ENCODE measurements at places on chromosomes 1 and 21.

DNA sequence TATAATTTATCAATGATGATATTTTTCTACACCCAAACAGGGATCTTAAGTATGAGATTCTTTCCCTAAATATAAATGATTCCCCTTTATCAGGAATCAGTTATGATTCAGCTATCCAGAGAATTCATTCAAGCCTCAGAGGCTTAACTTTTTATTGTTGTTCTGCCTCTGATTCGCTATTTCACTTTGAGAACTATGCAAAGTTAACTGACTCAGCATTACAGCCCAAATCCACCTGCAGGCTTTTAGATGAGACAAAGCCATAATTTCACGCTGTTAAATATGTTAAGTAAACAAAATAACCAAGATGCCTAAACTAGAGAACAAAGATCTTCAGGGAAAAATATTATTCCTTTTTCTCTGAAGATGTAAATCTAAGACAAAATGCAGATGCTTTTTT lies 8.5 kb downstream of the SCYL3 start:
- DNase-seq, result no peak

DNA sequence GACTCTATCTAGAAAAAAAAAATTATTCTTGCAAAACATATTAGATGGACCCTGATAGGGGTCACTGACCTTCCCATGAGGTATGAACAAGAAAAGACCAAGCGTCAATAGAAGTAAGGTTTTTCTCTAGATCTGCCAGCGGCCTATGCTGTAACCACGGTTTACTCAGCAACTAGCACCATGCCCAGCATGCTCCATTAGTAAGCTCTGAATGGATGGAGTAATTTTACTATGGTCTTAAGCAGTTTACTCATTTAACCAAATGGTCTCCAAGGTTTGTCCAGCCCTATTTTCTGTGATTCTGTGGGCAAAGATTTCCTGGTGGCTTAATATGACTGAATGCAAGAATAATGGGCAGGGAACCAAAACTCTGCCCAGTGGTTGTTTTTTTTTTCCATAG lies 113.9 kb downstream of the ADSS2 start:
- DNase-seq, result no peak

DNA sequence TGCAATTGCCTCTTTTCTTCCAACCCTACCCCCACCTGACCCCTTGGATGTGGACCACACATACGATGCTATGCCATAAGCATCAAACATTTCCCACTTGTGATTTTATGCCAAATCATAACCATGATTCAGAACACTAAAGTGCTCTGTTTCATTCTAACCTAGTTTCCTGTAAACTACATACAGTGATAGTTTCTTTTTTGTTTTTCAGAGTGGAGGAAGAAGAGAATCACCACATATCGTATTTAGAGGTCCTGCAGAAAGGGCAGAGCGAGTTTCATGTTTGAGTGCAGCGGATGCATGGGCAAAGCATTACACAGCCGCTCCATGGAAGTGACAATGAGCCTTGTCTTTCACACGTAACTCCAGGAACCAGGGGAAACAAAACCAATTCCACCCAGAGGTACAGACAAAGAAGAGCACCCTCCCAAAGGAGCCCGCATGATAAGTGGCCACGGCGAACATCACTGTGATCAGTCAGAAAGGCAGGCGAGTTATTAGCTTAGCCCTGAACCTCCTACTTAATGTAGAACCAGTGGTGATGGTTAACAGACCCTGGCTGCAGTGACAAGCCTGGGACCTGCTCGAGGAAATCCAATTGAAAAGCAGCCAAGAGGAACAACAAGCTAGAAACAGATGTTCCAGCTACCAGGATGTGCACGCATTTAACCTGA lies 64.0 kb upstream of the ZNF281 start:
- DNase-seq, result no peak

DNA sequence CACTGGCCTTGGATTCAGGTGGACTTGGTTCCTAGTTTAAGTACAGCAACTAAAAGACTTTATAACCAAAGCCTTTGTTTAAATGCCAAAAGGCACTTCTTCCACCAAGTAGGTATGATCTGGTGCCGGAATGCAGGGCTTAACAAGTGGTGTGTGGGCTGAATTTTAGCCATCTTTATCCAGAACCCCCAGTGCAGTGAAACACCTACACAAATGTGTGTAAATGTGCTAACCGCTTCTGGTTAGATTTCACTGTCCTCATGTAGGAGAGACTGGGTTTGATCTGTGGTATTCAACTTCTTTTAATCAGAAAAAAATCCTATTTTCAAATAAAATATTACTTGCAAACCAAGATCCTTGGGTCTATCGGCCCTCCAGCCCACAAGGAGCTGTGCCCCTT lies 10.3 kb downstream of the SLAMF1 start:
- no peak for DNase-seq

GRCh38 chr1:233972951-233973635 lies 68.6 kb downstream of the SLC35F3 start:
- DNase-seq, result no peak

GRCh38 chr1:229643996-229644745 lies 18.1 kb downstream of the URB2 start:
- DNase-seq, result no peak

- no peak for DNase-seq
These were observed 14.6 kb upstream of the SLC2A1 start for GRCh38 chr1:42973286-42973685.

- no peak for DNase-seq
These were observed 15.0 kb upstream of the ID3 start for GRCh38 chr1:23574265-23574754.

- DNase-seq, result no peak
These were observed 34.6 kb upstream of the C1orf87 start for GRCh38 chr1:60108196-60108595.

DNA sequence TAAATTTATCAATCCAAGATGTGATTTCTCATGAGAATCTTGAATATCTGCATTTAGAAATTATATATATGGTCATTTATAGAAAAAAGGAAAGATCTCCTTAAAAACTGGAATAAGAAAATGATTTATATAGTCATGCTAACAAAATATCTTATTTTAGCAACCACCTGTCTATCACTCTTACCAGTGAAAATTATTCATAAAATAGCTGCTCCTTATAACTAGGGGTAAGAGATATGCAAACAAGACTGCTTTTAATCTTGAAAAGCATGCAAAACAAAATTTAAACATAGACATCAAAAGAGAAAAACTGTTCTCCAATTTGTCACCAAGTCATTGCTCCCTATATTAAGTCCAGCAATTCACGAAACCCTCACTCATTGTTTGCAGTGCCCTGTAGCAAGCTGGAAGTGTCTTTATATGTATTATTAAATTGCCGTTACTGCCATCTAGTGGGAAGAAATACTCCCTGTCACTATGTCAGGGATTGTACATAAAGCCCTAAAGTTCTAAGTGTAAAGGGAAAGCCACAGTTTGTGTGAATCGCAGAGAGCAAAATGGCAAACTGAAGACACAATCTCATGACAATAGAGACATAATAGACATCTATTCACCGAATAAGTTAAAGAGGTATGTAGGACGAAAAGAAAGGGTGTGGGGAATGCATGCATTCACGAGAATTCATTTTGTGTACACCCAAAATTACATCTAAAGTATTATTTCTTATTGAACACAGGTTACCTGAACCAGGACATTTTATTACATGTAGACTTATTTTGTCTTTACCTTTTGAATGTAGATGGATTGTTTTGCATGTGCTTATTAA lies 600.5 kb downstream of the USP25 start:
- DNase-seq, result no peak

DNA sequence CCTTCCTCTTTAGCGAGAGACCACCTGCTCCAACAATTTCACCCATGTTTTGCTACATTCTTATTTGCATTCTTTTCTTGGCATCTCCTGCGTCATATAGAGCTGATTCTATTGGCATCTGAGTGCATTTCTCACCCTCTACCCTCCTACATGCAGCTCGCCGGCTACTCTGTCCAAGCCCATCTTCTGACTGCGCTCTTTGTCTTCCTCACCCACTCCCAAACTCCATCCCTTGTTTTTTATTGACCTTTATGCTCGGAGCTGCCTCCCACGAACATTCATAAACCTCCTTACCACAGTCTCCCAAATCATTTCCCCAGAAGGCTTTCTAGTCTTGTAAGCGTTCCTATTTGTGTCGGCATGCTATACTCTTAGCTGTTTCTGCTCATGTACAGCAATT lies 33.6 kb upstream of the FMN2 start:
- no peak for DNase-seq

- DNase-seq, result peak; percentile 14
These were observed 346.9 kb upstream of the DAB1 start for GRCh38 chr1:57770772-57771171.

GRCh38 chr1:77858725-77859124 lies 29.7 kb upstream of the NEXN start:
- DNase-seq, result no peak

DNA sequence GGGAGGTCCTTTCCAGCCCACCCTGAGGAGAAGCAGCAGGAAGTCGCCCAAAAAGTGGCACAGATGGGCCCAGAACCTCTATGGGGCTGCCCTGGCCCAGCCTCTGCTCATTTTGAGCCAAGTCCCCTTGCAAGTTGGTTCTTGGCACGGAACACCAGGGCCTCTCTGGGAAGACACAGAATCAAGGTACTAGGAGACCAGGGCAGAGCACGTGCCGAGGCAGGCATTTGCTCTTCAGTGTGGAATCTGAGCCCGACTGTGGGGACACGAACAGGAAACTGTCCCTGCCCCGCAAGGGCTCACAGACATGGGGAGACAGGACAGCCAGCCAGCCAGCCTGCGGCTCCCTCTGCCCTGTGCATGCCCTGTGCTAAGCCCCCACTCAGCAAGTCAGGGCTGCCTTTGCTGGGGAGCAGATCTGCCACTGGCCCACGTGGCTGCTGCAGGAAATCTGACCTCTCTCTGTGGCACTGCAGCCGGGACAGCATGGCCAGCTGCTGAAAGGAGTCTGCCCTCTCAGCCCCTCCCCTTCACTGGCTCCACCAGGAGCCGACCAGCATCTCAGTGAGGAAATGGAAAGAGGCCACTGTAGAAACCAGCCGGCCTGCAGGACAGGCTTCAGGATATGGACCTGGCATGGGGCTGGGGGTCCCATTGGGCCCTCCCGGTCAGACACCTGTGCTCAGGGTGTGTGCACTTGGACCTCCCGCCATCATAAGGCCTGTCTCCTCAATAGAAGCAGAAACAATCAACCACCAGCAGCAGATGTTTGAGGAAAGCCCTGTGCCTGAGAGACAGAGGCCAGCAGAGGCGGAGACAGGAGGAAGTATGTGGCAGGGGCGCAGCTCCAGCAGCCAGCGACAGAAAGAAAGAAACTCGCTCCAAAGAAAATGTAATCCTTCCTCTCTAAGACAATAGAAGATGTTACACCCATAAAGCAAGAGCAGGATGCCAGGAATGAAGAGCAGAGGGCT lies 3.7 kb downstream of the ARHGEF16 start:
- DNase-seq, result no peak

- DNase-seq, result no peak
These were observed 21.9 kb downstream of the EFCAB14 start for GRCh38 chr1:46697053-46697452.

DNA sequence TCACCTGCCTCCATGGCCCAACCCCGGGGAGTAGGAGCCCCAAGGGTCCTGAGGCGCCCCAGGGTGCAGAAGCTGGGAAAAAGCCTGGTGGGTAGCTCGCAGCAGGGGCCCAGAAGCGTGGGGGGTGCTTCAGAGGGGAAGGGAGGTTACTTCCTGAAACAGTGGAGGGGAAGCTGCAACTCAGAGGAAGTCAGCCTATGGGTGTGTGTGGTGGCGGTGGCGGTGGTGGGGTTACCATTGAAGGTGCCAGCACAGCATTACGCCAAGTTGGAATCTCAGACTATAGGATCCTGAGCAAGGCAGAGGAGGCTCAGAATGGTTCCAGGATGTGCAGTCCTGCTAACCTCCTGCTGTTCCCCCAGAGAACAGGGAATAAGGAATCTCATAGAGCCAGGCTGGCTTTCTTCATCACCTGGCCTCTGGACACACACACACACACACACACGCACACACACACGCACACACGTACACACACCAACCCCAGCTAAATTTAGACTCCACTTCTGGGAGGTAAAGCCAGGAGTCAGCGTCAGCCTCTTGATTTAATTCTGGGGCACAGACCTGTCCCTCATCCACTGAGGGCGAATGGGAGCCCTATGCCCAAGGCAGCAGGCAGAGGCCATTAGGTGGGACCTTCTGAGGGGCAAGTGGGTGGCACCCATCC lies 1.3 kb downstream of the DENND4B start:
- DNase-seq, result no peak

- no peak for DNase-seq
These were observed 33.6 kb downstream of the KIF26B start for GRCh38 chr1:245188403-245188802.

DNA sequence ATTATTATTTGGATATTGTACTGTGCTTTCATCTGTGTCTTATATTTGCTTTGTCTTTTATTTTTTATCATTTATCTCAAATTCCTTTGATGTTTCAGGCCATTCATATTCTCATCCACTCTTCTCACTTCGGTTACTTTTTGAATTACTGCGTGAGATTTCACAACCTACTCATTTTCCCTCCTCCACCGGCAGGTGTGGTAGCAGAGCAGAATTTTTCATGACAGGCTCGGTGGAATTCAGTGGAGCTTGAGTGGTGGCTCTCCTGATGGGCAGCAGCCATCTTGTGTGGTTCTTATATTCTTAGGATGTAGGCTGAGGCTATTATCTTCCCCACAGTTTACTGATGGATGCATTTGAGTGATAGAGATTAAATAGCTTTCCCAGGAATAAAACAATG lies 92.3 kb upstream of the IVNS1ABP start:
- DNase-seq, result no peak

- no peak for DNase-seq
These were observed 14.4 kb upstream of the ZFYVE9 start for GRCh38 chr1:52127181-52128180.

GRCh38 chr1:224541901-224542630 lies 74.1 kb upstream of the CNIH3 start:
- DNase-seq, result no peak

- DNase-seq, result no peak
These were observed 56.4 kb downstream of the DIP2A start for GRCh38 chr21:46515109-46515508.

GRCh38 chr1:57079454-57080157 lies 113.8 kb upstream of the C8B start:
- no peak for DNase-seq

DNA sequence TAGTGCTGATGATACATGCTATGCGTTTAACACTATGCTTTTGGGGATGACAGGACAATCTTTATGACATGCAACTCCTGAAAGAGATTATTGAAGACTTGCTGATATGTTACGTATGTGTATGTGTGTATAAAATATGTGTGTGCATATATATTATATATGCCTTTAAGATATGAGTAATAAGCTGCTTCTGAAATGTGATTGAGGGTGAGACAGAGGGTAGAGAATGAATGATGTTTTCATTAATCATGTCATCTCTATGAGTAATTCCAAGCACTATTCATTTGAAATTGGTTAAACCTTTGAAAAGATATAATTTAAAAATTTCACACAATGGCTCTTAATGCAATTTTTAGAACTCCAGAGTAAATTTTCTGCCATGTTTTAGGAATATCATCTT lies 5.8 kb downstream of the BCL9 start:
- DNase-seq, result no peak

GRCh38 chr1:50474859-50475809 lies 51.9 kb upstream of the DMRTA2 start:
- DNase-seq, result no peak

GRCh38 chr1:99176753-99177152 lies 87.5 kb upstream of the PLPPR4 start:
- DNase-seq, result no peak

GRCh38 chr1:99358770-99359169 lies 94.5 kb downstream of the PLPPR4 start:
- DNase-seq, result no peak

All from D721Med (cell line).